WTC11 (cell line): ENCODE measurements at places on chromosomes 4 and X. TPM values are rescaled to one million over a fixed set of nuclear protein-coding genes. Genes with fewer than 3 reads are reported as not detected.

The PAGE5 gene
- total RNA-seq, result not detected in 3 replicates

GRCh38 chr4:182306792-182307507 lies 63.7 kb downstream of the TENM3 start:
- no peaks in the 10 kb centered on the region for H3K36me3 ChIP-seq
- DNase-seq, result no peak
- H3K27me3 ChIP-seq, result no peaks in the 10 kb centered on the region

The ADH1B gene
- total RNA-seq, result 1.0 to 1.7 TPM (median 1.5 TPM) in 3 replicates

The COX7B2 gene
- total RNA-seq, result not detected in 3 replicates

The NAA11 gene
- 0.09 TPM in 1 of 3 replicates, not detected in the others for total RNA-seq

- H3K27me3 ChIP-seq, result no peaks in the 10 kb centered on the region
- DNase-seq, result no peak
- peaks cover 31% of the 10 kb centered on the region for H3K4me1 ChIP-seq
- H3K36me3 ChIP-seq, result no peaks in the 10 kb centered on the region
These were observed 94.6 kb downstream of the PPP3CA start for GRCh38 chr4:101252721-101253120.

GRCh38 chr4:90922174-90922573 lies 795.0 kb downstream of the CCSER1 start:
- no peak overlapping the region for H3K4me3 ChIP-seq
- H3K36me3 ChIP-seq, result no peaks in the 10 kb centered on the region
- no peaks in the 10 kb centered on the region for H3K4me1 ChIP-seq
- DNase-seq, result no peak
- H3K27me3 ChIP-seq, result no peaks in the 10 kb centered on the region

GRCh38 chrX:41265615-41266014 lies 68.3 kb upstream of the DDX3X start:
- H3K4me1 ChIP-seq, result peaks cover 4% of the 10 kb centered on the region
- H3K27me3 ChIP-seq, result no peaks in the 10 kb centered on the region; the same call in 1 of the 2 replicates
- no peak for DNase-seq
- H3K27ac ChIP-seq, result no peak overlapping the region
- no peak overlapping the region for H3K4me3 ChIP-seq
- H3K36me3 ChIP-seq, result 0 out of 2 replicates have a peak, but pooled peaks cover 2% of the 10 kb centered on the region

DNA sequence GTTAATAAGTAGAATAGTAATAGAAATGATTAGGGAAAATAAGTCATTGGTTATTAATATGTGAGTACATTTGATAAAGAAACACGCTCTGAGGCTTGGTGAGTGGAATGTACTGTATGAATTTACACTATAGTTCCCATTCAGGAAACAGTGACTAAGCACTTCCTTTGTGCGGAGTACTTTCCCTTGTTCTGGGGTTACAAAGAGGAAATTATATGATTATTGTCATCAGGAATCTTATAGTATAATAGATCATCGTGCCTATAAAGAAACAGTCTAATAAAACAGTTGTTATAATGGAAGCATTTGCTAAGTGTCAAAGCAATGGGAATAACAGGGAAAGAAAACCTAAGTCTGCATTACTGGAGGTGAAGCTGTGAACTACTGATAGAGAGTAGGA lies 138.0 kb downstream of the RPA4 start:
- no peak for DNase-seq
- H3K36me3 ChIP-seq, result no peaks in the 10 kb centered on the region
- H3K4me1 ChIP-seq, result peaks cover 3% of the 10 kb centered on the region
- H3K27me3 ChIP-seq, result no peaks in the 10 kb centered on the region
- no peak overlapping the region for H3K27ac ChIP-seq

GRCh38 chr4:76987153-76987591 lies 37.6 kb downstream of the SEPTIN11 start:
- H3K27me3 ChIP-seq, result no peaks in the 10 kb centered on the region
- DNase-seq, result peak; percentile 29
- H3K4me1 ChIP-seq, result peaks cover 73% of the 10 kb centered on the region
- H3K4me3 ChIP-seq, result no peak overlapping the region
- peak overlapping the region; percentile 46; the same call in 1 of the 2 replicates for H3K27ac ChIP-seq

DNA sequence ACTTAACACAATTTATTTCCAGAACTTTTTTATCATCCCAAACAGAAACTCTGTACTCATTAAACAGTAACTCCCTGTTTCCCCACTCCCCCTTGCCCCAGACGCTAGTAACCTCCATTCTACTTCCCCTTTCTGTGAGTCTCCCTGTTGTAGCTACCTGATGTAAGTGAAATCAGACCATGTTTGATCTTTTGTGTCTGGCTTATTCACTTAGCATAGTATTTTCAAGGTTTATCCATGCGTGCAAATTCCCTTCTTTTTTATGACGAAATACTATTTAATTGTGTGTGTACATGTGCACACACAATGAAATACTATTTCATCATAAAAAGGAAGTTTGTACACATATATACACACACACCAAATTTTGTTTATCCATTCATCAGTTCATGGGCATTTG lies 5.2 kb downstream of the PKD2 start:
- peaks cover 64% of the 10 kb centered on the region for H3K4me1 ChIP-seq
- no peaks in the 10 kb centered on the region for H3K27me3 ChIP-seq
- no peaks in the 10 kb centered on the region for H3K36me3 ChIP-seq
- no peak overlapping the region for H3K4me3 ChIP-seq
- peak overlapping the region; percentile 10; the same call in 1 of the 2 replicates for H3K27ac ChIP-seq
- DNase-seq, result no peak

The RIPPLY1 gene
- not detected in 3 replicates for total RNA-seq

GRCh38 chr4:4204401-4204745 lies 22.4 kb downstream of the OTOP1 start:
- no peaks in the 10 kb centered on the region for H3K36me3 ChIP-seq
- H3K4me1 ChIP-seq, result peaks cover 13% of the 10 kb centered on the region

The FMR1NB gene
- not detected in 3 replicates for total RNA-seq

- DNase-seq, result peak; percentile 68
- H3K4me1 ChIP-seq, result 0 out of 2 replicates have a peak, but pooled peaks cover 3% of the 10 kb centered on the region
- peaks cover 28% of the 10 kb centered on the region for H3K27me3 ChIP-seq
- H3K36me3 ChIP-seq, result peaks cover 33% of the 10 kb centered on the region
These were observed 405 bp upstream of the HS3ST1 start for GRCh38 chr4:11428899-11429698.

The EFHC2 gene
- 2.1 to 2.8 TPM (median 2.7 TPM) in 3 replicates for total RNA-seq

The NPNT gene
- total RNA-seq, result 1.3 to 1.6 TPM (median 1.4 TPM) in 3 replicates

The EXOC1L gene
- total RNA-seq, result not detected in 3 replicates
